ENCODE measurements at places on chromosomes 7 and 10.

GRCh38 chr7:33941418-33941817 is 36.1 kb downstream of the BMPER start:
- no peak for DNase-seq

- no peak for DNase-seq
Measured at GRCh38 chr10:5184987-5185775, at the start of gene AKR1C8. TSS of gene AKR1C8 (minus strand) at chr10:5185150. CDS start at chr10:5185104, 46 bp downstream.

GRCh38 chr10:59499460-59499859 is 137.1 kb upstream of the FAM13C start:
- DNase-seq: no peak

DNA sequence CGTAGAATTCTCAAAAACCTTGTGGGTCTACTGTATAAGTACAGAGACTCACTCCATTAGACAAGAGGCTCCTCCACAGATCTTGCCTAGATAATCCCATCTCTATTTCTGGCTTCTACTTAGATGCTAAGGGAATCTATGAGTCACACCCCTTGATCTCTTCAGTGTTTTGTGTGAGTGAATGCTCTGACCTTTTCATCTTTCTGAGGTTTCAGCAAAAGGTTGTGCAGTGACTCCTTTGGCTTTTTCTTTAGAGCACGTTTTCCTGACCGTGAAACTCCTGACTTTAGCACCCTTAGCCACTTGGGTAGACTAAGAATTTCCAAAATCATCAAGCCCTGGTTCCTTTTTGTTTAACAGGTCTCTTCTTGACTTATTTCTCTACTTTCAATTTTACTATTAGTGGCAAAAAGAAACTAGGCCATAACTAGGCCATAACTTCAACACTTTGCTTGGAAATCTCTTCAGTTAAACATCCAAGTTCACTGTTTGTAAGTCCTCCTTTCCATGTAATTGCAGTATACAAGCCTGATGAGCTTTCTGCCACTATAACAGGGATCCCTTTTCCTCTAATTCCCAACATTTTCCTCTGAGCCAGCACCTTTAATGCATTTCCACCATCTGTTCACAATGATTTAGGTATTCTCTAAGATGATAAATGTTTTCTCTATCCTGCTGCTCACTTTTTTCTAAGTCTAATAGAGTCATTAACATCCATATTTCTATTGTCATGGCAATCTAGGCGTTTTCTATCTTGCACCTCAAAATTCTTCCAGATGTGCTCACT is 19.4 kb downstream of the COPG2 start:
- peak; percentile 77 for DNase-seq

GRCh38 chr7:17444673-17445072 is 146.2 kb downstream of the AHR start:
- peak; percentile 61 for DNase-seq

GRCh38 chr7:25663877-25664276 is 435.6 kb upstream of the NPVF start:
- DNase-seq: no peak

GRCh38 chr7:80277434-80278427 is 143.1 kb downstream of the GNAI1 start:
- DNase-seq: peak; percentile 62

DNA sequence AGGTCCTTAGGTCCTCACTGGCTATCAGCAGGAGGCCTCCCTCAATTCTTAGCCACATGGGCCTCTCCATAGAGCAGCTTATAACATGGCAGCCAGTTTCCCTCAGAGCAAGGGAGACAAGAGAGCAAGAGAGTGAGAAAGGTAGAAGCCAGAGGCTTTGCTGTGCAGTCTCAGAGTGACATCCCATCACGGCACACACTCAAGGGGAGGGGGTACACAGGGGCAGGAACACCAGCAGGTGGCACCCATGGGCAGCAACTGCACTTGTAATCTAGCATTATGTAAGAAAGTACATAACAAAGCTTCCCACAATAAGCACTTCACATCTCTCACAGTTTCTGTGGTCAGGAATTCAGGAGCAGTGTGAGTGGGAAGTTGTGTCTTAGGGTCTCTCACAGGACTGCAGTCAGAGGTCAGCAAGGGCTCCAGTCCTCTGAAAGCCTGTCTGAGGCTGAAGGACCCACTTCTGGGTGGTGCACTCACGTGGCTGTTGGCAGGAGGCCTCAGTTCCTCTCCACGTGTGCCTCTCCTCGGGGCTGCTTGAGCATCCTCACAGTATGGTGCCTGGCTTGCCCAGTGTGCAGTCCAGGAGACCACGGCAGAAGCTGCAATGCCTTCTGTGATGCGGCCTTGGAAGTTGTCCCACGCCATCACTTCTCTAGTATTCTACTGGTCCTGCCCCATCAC is 159.4 kb downstream of the OAT start:
- no peak for DNase-seq

- DNase-seq: no peak
Measured at GRCh38 chr10:95840121-95840520, 67.7 kb upstream of the CC2D2B start.

GRCh38 chr7:101597941-101598340 is 31.2 kb downstream of the MYL10 start:
- DNase-seq: no peak

DNA sequence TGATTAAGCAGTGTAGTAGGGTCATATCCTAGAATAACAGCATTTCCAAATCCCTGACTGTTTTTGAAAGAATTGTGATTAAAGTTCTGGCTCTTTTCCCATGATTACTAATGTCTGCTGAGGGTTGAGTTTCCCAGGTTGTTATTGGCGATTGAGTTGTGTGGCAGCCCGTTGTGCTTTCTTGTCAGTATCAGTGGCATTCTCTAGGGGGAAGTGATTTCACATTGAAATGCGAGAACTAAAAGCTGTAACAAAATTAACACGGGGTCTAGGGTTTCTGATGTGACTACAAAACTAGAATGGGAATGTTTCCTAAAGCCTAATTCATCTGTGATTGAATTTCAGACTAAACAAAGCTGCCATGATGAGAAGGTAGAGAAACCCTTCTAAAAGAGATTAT is 349.4 kb downstream of the EXOC4 start:
- peak; percentile 26 for DNase-seq

- DNase-seq: peak; percentile 16
Measured at GRCh38 chr10:3777981-3778691, 6.9 kb downstream of the KLF6 start.

DNA sequence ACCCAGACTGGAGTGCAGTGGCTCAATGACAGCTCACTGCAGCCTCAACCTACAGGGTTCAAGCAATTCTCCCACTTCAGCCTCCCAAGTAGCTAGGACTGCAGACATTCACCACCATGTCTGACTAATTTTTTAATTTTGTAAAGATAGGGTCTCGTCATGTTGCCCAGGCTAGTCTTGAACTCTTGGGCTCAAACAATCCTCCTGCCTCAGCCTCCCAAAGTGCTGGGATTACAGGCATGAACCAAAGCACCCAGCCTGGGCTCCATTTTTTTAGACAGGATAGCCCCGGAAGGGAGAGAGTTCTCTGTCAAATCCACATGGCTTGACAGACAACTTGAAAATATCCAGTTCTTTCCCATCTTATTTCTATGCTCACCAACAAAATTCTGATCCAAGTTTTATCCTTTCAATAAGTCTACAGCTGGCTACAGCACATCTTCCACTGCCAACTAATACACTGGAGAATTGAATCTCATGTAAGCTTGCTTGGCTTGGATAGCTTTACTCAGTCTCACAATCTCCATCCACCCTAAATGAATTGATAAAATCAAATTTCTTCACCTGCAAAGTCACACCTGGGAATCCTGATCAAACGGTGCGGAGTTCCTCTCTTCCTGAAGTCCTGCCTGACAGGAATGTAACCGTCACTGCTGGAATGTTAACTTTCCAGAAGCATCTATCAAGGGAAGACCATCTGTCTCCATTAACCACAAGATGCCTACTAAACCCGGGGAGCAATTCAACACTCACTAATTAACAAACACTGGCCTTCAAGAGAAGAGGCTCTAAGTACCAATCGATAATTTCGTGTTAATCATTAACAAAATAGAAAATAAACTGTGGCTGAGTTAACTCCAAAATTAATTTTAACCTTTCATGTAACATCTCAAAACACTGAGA is 239.7 kb upstream of the MKLN1 start:
- no peak for DNase-seq

GRCh38 chr7:124428781-124429180 is 336.8 kb downstream of the GPR37 start:
- no peak for DNase-seq

DNA sequence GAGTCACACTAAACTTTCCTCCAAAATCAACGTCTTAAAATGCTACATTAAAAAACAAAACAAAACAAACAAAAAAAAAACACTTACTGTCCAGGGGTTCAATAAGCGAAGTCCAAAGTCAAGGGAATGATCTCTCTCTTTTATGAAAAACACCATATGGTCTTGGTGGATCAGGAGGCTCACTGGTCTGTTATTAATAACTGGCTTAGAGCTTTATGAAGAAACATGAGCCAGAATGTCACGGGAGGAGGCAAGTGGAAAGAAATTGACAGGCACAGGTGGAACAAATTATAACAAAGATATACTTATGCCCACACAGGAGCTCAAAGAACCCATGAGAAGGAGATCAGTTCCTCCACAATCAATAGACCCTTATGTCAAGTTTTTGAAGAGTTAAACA is at the start of gene MRLN:
MRLN (minus strand) TSS at position 189 of the 400 bp plus-strand sequence.
- DNase-seq: no peak

GRCh38 chr7:101155303-101155702 is 1.0 kb downstream of the AP1S1 start:
- no peak for DNase-seq

DNA sequence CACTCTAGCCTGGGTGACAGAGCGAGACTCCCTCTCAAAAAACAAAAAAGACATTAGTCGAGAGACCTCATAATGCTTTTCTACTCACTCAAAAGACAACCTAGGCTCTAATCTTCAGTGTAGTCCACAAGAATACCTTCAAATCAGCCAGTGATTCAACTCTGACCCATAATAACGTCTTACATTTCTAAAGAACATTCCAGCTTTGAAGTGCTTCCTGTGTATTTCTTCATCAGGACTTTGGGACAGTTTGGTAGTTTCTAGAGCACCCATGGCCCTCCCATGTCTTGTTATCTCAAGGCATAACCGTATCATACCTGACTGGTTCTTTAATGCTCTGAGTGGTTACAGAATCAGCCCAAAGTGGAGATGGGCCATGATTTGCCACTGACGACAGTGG is 221.3 kb downstream of the SKIDA1 start:
- peak; percentile 61 for DNase-seq

DNA sequence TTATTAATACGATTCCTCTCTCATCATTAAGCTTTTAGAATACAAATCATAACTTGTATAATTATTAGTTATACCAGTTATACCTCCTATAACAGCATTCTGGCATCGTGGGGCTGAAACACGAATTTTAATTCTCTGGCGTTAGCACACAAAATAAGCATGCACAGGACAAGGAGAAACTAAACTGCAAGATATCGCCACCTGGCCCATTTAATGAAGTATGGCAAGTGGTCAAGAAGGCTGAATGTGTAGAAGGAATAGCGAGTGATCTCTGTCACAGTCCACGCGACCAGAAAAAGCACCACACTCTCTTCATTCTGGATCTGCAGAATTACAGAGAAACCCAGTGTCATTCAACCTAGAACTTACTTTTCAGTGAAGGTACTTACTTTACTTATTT is 18.1 kb downstream of the HACD1 start:
- peak; percentile 45 for DNase-seq

GRCh38 chr10:25441270-25441669 is 266.5 kb downstream of the GPR158 start:
- DNase-seq: no peak

DNA sequence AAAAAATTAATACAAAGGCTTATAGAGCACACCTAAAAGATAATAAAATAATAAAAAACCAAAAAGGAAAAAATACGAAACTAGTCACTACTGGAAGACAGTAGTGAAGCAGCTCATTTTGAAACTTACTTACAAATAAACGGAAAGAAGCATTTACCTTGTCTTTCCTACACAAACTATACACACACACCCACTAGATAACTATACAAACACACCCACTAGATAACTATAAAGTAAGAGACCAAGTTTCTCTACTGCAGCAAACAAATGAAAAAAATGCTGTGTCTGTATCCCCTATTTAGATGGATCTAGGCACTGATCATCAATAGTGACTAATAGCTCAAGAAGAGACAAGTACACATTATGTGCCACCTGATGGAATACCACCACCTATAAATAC is 49.2 kb downstream of the KIF5B start:
- no peak for DNase-seq

GRCh38 chr7:106488465-106488864 is 172.5 kb downstream of the CCDC71L start:
- DNase-seq: no peak

GRCh38 chr7:117759950-117760640 is 113.1 kb downstream of the CTTNBP2 start:
- peak; percentile 5 for DNase-seq

GRCh38 chr7:74094224-74095101 is 10.9 kb downstream of the LIMK1 start:
- DNase-seq: peak; percentile 93

DNA sequence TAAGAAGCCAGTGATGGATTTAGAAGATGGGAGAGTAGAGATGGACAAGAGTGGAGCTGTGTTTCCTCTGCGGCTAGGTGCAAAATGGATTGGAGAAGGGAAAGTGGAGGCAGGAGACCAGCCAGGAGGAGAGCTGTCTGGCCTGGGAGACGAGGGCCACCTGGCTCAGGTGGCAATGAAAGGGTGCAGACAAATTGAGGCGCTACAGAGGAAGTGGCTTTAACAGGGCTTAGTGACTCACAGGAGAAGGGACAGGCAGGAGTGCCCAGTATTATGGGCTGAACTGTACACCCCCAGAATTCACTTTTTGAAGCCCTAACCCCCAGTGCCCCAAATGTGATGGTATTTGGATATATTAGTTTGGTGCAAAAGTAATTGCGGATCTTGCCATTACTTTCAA is 65.6 kb upstream of the DUSP5 start:
- no peak for DNase-seq

DNA sequence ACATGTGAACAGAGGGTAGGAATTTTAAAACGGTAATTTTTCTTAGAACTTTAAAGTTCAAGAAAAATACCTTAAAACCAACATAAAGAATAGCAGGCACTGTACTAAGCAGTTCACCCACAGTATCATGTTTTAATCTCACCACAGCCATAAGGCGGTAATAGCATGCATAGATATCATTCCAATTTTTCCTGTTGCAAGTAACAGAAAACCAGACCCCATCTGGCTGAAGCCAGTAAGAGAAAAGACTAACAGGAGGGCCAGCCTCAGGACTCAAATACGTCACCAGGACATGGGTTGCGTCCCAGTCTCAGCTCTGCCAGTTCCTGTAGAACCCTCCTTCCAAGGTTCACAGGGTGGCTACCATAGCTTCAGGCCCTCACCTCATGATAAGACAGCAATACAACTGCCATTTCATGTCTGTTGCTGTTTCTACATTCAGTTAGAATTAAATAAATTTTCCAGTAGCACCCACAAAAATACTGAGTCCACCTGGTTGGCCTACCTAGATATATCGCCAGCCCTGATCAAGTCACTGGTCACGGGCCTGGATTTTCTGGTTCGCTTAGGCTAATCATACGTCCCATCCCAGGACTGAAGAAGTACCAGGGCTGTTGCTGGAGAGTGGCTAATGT is 2.0 kb upstream of the RNF32 start:
- no peak for DNase-seq

DNA sequence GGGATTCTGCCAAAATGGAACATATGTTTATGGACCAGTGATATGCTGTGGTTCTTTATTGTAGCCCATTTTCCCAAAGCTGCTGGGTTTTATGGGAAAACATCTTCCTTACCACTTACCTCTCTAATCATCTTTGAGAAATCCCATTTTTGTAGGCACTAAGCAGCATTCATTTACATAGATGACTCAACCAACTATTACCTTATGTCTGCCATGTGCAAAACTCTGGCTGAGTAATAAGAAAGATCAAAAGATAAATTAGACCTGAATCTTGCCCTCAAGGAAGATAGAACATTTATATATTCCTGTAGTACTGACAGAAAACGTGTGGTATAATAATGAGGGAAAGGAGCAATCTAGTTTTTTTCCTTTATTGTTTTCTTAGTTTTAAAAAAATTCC is 24.3 kb downstream of the CBLL1 start:
- no peak for DNase-seq
